Esophagus mucosa (tissue), 1 donor: ENCODE measurements at places on chromosomes 6 and 20. TPM values are rescaled to one million over a fixed set of nuclear protein-coding genes. Genes with fewer than 3 reads are reported as not detected.

DNA sequence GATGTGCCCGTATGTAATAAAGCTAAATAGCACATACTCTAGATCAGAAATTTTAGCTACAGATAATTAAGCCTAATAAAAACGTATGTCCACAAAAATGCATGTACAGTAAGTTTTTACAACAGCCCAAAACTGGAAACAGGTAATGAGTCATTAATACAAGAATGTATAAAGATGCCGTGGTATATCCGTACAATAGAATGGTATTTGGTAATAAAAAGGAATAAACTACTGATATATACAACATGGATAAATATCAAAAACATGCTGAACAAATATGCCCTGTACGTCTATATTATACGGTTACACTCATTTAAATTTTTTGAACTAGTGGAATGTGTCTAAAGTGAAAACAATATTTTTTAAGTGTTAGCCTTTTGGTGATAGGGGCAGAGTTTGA, 128.2 kb upstream of the ADGRB3 start:
- no peak for ATAC-seq

GRCh38 chr20:40663991-40664880, 24.8 kb downstream of the MAFB start:
- peak; percentile 79 for ATAC-seq

The SAMD10 gene
- total RNA-seq = 5.7 TPM

DNA sequence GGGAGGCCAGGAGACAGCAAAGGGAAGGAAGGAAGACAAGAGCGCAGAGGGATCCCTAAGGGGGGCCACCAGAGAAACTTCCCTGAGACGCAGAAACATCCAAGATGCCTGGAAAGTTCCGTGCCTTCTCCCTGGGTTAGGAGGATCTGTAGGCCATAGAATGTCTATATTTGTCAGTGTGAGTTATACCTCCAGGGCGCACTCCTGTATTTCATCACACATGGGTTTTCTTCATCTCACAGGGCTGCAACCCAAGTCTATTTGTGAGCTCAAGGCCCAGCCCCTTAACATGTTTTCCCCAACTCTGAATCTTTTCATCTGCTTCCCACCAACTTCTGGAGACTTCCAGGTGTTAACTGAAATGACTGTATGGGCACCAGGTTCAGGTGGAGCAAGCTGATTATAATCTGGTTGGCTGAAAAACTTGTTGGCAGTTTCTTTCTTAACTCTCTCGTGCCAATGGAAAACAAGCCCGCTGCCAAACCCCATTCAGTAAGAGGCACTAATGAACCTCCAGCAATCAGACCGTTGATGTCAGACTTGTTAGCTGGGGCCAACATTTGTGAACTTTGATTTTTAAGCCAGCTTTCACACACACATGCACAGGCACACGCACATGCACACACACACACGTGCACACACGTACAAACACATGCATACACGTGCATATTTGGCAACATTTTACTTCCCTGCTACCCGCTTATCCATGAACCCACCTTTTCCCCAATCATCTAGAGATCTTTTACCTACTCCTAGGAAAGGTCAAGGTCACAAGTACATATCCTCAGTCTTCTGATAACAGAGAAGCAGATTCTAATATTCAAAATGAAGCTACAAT, 247.5 kb upstream of the GMDS start:
- ATAC-seq = no peak

The FOXS1 gene
- 0.40 TPM for total RNA-seq

DNA sequence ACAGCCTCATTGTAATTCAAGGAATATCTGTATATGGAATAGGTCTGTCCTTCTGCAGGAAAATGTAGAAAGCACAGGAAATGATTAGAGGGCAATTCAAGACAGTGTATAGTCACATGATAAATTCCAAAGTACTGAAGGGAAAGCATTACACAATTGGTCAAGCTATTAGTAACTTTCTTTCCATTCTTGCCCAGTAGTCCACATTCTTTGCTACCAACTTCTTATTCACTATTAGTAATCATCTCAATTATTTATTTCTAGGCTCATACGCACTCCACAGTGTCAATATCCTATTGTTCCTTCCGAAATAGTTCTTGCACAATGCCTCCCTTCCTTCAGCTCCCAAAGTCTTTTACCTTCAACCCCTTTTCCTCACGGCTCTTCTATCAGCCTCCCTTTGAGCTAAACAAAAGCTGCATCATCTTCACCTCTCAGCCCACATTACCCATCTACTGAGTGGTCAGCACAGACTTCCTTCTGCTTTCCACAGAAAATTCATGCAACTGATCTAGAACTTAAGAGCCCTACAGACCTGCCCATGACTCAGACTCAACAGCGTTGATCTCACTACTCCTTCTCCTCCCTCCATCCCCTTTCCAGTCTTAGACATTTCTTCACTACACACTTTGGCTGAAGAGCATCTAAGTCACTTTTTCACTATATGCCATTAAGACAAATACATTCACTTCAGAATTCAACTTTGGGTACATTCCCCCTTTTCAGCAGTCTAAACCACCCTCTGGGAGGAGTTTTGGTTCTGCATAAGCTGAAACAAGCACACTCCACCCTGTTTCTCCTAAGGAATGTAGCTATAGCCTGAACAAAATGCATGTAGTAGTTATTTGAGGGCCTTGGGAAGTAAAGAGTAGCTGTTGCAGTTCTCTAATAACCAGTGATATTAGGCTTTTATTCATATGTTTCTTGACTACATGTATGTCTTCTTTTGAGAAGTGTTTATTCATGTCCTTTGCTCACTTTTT, 157.9 kb downstream of the KIF16B start:
- ATAC-seq = no peak

The ARMH2 gene
- total RNA-seq = not detected

The ACOT8 gene
- 14.0 TPM for total RNA-seq

DNA sequence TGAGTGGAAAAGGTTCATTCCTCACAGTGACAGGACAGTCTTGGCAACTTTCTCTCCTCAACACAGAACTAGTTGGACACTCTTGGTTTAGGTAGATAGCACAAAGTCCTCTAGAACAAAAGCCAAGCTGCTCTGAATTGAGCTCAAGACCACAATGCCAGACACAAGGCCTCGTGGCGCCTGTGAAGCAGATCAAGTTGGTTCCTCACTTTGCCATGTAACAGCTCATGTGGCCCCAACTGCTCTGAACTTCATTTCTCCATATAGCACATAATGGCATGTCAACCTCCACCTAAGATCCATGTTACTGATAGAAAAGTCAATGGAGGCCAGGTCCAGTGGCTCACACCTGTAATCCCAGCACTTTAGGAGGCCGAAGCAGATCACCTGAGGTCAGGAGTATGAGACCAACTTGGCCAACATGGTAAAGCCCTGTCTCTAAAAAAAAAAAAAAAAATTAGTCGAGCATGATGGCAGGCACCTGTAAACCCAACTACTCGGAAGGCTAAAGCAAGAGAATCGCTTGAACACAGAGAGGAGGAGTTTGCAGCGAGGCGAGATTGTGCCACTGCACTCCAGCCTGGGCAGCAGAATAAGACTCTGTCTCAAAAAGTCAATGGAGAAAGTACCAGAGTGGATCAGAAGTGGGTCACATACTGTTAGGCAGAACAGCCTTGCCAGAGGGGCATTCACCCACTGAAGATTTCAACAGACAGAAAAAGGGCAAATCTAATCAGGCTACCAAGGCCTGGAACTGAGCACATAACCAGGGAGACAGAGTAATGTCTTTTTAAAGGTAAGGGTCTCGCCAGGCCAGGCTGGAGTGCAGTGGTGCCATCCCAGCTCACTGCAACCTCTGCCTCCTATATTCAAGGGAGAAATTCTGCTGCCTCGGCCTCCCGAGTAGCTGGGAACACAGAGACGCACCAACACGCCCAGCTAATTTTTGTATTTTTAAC, 21.2 kb downstream of the ROMO1 start:
- ATAC-seq = no peak

DNA sequence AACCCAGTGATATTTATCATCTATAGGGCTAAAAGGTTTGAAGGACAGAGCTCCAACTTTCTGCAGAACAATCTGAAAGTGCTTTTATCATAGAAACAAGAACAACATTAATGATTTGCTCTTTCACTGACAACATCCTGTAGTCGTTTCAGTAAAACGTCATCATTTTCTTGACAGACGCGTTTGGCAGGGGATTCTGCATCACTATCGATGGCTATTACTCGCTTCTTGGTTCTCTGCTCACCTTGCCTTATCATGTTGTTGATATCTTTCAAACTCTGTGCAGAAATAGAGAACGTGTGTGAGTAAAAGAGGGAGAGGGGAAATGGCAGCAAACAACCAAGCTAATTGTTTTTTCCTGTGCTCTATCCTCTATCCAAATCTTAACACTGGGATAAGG, 47.1 kb upstream of the SAMHD1 start:
- ATAC-seq = no peak

DNA sequence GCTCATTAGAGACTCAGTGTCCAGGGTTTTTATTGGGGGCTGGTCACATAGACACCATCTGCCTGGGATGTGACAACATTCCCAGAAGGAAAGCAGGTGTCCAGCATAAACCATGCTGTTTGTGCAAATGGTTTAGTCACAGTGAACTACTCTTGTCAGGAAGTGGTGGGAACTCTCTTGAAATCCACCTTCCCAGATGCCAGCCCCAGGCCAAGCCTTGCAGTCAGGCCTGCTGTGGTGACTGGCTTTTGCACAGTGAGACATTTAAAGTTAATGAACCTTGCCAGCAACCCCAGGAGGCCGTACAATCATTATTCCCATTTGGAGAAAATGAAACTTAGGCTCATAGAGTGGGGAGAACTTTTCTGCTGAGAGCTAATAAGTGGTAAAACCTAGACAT, 242.5 kb upstream of the KCNG1 start:
- ATAC-seq = no peak

The SLC17A2 gene
- total RNA-seq = not detected

The ADAT2 gene
- total RNA-seq = 4.9 TPM

DNA sequence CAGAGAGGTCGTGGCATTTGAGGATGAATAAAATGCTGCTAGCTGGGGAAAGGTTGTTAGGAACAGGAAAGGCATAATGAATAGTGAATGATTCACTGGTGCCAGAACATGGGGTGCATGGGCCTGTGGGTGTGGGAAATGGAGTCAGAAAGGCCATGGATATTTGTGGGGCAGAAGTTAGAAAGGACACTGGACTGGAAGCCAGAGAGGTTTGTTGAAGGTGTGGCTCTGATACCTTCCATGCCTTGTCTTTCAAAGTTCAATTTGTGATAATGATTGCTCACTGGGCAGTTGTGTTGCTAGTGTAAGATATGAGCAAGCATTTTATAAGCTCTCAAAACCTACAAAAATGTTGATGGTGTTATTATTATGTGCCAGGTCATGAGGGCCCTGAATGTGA, 32.7 kb downstream of the LRRC1 start:
- ATAC-seq = peak; percentile 45

- ATAC-seq = no peak
Measured at GRCh38 chr6:4678506-4679300, 97.5 kb upstream of the CDYL start.

- ATAC-seq = no peak
Measured at GRCh38 chr6:130189531-130190397, 33.0 kb downstream of the SAMD3 start.

GRCh38 chr6:25537349-25538018, 114.5 kb upstream of the SCGN start:
- ATAC-seq = no peak

The ETV7 gene
- total RNA-seq = 2.1 TPM

GRCh38 chr6:117938311-117938995, 31.4 kb downstream of the SLC35F1 start:
- ATAC-seq = no peak

The NKX2-4 gene
- not detected for total RNA-seq

GRCh38 chr6:2636672-2637071, 114.0 kb downstream of the MYLK4 start:
- ATAC-seq = no peak

GRCh38 chr20:64005394-64005793, 24.5 kb downstream of the PRPF6 start:
- peak; percentile 17 for ATAC-seq

The INSM1 gene
- not detected for total RNA-seq

The FBXO9 gene
- total RNA-seq = 96.8 TPM

DNA sequence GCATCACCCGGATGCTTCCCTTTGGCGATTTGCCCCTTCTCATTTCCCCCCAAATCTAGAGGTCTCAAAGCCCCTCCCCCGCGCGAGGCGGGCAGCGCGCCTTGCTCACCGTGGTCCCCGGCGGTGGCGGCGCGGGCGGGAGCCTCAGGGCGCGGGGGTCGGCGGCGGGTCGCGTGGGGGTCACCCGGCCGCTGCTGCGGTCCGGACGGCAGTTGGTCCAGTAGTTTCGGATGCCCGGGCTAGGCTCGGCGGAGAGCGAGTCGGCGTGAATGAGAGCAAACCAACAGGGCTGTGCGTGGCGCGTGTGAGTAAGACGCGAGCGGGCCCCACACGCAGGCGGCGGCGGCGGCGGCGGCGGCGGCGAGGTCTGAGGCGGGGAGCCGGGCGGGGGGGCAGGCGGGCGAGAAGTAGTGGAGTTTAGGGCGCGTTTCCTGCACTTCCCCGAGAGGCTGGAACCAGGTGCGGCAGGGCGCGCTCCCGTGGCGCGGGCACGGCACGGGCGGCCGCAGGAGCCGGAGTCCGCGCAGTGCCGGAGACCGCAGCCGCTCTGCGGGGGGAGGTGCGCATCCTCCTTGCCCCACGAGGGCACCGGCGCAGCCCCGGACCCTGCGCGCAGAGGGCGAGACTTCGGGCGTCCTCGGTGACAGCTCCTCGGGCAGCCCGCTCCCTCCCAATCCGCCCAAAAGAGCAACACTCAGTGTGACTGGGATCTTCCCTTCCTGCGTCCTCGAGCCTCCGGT, 567 bp downstream of the HS3ST5 start:
- ATAC-seq = peak; percentile 37

The PLCB1 gene
- total RNA-seq = 2.7 TPM

The RNASET2 gene
- 23.6 TPM for total RNA-seq

- no peak for ATAC-seq
Measured at GRCh38 chr20:29687438-29687837, 1570.0 kb upstream of the DEFB115 start.

DNA sequence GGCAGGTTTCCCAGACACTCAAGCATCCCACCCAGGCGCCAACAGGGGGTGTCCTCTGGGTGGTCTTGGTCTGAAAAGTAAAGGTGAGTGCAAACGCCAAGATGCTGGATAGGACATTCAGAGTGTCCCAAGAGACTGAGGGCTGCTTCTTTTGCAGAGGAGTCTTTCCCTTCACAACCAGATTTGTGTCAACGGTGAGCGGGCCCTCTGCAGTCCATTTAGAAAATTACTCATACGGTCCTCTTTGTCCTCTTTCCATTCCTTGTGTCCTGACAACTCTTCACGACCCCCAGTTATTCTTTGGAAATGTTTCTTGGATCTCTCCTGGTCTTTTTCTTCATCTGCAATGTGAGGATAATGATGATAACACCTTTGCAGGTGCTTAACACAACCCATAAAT, 257.8 kb downstream of the CDC5L start:
- no peak for ATAC-seq

DNA sequence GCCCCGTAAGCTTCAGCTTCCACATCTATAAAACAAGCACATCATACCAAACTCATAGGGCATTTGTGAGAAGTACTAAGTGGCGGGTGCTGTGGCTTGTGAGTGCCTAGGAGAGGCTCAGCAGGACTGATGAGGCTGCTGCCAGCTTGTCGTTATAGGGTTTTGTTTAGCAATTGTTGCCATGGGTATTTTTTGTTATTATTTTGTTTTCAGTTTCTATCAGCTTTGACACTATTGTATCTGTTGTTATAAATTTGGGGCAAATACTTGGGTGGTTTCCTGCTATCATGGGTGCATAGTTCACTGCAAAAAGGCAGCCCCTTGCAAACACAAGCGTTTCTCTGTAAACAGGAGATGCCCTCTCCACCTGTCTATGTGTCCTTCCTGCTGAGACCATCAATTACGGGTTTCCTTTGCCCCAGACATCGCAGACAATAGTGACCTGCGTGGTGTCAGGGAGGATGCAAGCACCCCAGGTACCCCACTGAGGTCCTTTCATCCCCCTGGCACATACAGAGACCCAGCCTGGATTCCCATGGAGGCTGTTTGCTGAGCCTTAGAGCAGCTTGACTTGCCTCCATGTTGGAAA, 3.1 kb upstream of the CCDC167 start:
- no peak for ATAC-seq
